ENCODE measurements at places on chromosomes 3 and 15. TPM values are rescaled to one million over a fixed set of nuclear protein-coding genes. Genes with fewer than 3 reads are reported as not detected.

GRCh38 chr3:174417573-174417972 lies 441.6 kb upstream of the NAALADL2 start:
- no peaks in the 10 kb centered on the region for H3K27me3 ChIP-seq
- no peak overlapping the region for H3K4me3 ChIP-seq
- DNase-seq = no peak
- H3K4me1 ChIP-seq = peaks cover 25% of the 10 kb centered on the region

DZIP1L gene
- 10.4 TPM for total RNA-seq

- H3K4me3 ChIP-seq = no peak overlapping the region
- no peaks in the 10 kb centered on the region for H3K4me1 ChIP-seq
- DNase-seq = peak; percentile 35
- no peaks in the 10 kb centered on the region for H3K36me3 ChIP-seq
- H3K27me3 ChIP-seq = no peaks in the 10 kb centered on the region
Observed at GRCh38 chr3:57910990-57911389, 97.2 kb upstream of the FLNB start.

DNA sequence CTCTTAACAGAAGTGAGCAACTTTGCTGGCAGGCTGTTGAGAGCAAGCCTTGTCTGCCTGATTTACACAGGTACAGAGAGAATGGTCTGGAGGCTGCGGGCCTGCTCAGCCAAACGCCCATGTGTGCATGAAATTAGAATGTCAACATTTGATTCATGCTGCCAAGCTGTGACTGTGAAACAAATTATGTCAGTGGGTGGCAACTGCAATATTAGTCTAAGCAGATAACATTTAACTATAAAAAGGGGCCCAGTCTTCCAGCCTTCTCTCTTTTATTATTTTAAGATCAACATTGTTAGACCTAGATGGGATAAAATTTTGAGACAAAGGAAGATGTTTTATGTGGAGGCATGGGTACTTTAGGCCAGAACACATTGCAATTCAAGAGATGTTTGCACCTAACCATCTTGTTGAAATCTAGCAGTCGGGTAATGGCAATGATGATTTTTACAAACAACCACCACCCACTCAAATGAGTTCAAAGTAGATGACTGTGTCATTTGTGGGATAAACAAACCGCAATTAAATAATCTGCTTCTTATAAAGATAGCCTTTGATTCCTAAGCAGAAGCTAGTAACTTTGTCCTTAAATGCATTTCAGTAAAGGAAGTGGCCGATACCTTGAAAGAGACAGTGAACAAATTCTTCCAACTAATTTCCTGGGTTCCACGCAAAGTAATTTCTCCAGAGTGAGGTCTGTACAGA lies 70.2 kb downstream of the FOXB1 start:
- H3K27ac ChIP-seq = no peak overlapping the region
- peaks cover 35% of the 10 kb centered on the region for H3K4me1 ChIP-seq
- no peaks in the 10 kb centered on the region for H3K36me3 ChIP-seq
- no peak overlapping the region for H3K4me3 ChIP-seq

DNA sequence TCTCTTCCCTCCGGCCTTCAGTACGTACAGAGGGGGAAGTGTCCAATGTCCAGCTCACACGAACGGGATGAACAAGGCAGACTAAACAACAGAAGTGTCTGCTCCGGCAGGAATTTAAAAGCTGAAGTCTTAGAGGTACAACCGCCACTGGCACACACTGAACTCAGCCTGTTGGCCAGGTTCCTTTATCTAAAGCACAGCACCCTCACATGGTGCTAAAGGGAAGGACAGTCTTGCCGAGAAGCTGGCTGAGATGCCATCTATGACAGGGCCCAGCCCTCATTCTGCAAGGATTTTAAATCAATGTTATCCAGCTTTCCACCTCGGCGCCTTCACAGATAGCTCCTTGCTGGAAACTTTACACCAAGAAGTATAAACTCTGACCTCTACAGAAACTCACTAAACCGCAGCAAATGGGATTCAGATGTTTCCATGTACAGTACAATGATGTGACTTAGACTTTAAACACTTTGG lies 2.8 kb downstream of the ADAMTS17 start:
- H3K4me1 ChIP-seq = no peaks in the 10 kb centered on the region
- H3K4me3 ChIP-seq = no peak overlapping the region
- H3K27me3 ChIP-seq = peaks cover 49% of the 10 kb centered on the region
- peak; percentile 87 for DNase-seq
- H3K27ac ChIP-seq = no peak overlapping the region

GRCh38 chr3:6965881-6966280 lies 105.0 kb downstream of the GRM7 start:
- no peak for DNase-seq
- H3K4me1 ChIP-seq = peaks cover 40% of the 10 kb centered on the region
- no peaks in the 10 kb centered on the region for H3K36me3 ChIP-seq
- no peak overlapping the region for H3K27ac ChIP-seq

FEZF2 gene
- total RNA-seq = 9.1 TPM

BFSP2 gene
- total RNA-seq = not detected

CRABP1 gene
- total RNA-seq = 454 TPM

DNA sequence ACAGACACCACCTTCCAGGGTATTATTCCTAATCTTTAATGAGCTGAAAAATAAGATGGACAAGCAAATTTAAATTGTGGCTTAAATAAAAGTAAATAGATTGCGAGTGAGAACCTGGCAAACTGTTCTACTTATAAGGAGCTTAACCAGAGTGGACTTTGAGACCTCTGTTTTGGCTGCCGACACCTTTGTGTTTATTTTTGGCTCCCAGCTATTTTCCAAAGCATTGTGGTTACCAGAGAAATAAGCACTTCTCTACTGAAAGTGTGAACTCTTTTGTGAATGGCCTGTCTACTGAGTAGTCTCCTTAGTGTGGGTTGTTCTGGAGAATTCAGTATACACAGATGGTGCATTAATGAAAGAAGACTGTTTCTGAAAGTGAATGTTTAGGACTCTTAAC lies 109.4 kb downstream of the ATP8B4 start:
- H3K4me1 ChIP-seq = peaks cover 5% of the 10 kb centered on the region
- no peak overlapping the region for H3K27ac ChIP-seq
- no peaks in the 10 kb centered on the region for H3K36me3 ChIP-seq
- no peak for DNase-seq

DAZL gene
- 3.2 TPM for total RNA-seq

DNA sequence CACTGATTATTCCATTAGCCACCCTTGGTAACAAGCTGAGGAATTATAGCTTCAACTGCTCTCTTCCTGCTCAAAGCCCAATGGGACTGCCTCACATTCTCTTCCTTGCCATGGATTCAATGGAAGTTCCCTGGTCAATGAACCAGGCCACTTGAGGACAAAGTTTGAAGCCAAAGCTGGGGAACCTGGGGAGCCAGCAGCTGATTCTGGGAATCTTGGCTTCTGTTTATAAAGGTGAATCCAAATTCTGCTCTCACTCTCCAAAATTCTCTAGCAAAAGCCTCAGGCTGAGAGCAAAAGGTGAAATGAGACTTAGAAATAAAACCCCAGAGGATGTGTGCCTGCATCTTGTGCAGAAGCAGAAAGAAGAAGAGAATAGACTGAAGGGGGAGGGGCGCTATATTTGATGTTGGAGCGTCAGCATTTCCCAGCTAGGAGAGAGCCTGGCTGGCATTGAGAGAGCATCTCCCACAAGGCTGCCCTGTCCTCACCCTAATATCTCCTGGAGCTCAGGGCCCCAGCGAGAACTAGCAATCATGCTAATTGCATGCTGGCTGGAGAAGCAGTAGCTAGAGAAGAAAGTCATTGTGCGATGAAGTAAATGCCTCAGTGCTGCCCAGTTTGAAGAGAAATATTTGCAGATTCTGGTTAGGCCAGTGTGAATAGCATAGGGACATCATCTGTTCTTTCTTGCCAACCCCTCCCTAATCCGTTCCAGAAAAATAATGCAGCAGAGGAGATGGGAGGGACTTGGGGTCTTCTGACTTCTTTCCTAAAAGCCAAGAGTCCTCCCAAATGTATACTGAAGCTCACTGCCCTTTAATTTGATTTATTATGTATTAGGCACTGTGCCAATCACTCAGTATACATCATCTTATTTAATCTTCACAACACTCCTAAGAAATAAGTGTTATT lies 34.9 kb upstream of the GAP43 start:
- no peak overlapping the region for H3K4me3 ChIP-seq
- H3K36me3 ChIP-seq = no peaks in the 10 kb centered on the region
- H3K27me3 ChIP-seq = no peaks in the 10 kb centered on the region
- no peak overlapping the region for H3K27ac ChIP-seq
- no peak for DNase-seq

- no peaks in the 10 kb centered on the region for H3K27me3 ChIP-seq
- no peak overlapping the region for H3K4me3 ChIP-seq
- H3K4me1 ChIP-seq = no peaks in the 10 kb centered on the region
Observed at GRCh38 chr15:31464216-31465082, 137.8 kb downstream of the KLF13 start.

Data from neural progenitor cell (in vitro differentiated cells).